ENCODE measurements at places on chromosomes 5 and 9.

DNA sequence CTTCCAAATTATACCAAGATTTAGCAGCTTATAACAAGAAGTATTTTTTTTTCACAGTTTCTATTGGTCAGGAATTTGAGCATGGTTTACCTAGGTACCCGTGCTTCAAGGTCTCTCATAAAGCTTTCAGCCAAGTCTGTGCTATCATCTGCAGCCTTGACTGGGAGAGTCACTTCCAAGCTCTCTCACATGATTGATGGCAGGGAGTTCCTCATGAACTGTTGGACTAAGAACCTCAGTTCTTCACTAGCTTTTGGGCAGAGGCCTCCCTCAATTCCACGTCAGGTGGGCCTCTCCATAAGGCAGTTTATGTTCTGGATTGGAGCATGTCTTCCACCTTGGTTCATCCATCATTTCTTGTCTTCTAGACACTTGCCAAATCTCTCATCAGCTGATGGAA is 39.9 kb upstream of the APC start:
- no peak for DNase-seq

DNA sequence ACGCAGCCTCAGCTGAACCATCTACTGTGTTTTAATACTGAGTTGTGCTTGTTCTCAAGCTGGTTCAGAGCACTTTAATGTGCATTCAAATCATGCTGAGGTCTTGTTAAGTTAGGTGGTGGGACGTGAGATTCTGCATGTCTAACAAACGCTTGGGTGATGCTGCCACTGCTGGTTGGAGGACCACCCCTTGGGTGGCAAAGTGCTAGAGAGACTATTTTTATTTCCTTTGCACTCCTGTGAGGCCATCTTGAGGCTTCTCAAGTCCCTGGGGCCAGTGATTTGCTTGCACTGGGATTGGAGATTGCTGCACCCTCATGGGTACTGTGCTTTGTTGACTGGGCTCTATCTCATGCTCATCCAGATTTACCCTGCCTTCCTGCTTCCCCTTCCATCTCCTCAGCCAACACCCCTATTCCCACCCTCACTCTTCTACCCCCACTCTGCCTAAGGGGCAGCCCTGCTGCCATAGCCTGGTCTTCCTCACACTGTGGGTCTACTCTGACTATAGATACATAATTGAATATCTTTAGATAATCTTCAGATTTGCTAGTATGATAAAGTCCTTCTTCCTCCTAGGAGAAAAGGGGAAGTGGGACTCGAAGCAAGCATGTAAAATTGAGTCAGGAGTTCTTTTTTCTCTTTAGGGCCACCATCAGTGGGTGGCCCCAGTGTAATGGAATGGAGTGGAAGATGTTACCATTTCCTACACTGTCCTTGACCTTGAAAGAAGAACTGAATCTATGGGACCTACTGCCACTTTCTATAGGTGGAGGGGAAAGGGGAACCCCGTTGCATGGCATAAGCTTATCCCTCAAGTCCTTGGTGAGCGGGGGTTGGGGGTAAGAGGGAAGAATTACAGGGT is 45.1 kb upstream of the SUB1 start:
- DNase-seq = no peak

- DNase-seq = peak; percentile 84
Measured at GRCh38 chr5:154446195-154447088, 645 bp downstream of the SAP30L start.

DNA sequence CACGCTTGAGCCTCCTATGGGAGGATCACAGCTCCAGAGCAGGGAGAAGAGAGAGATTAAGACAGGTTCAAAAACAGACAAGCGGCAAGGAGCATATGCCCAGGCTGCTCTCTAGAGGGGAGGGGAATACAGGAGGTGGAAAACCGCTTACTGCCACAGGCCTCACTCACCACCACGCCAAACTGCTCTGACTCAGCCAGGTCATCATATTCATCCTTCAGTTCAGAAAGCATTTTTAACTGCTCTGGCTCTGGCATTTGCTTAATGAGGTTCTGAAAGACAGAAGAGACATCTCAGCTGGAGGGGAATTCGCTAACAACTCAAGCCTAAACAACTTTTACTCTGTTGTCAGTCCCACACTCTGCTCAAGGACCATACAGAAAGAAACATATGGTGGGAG is 40.1 kb downstream of the PCDHGC5 start:
- DNase-seq = peak; percentile 21

- no peak for DNase-seq
Measured at GRCh38 chr5:139761057-139761450, 34.6 kb upstream of the PSD2 start.

DNA sequence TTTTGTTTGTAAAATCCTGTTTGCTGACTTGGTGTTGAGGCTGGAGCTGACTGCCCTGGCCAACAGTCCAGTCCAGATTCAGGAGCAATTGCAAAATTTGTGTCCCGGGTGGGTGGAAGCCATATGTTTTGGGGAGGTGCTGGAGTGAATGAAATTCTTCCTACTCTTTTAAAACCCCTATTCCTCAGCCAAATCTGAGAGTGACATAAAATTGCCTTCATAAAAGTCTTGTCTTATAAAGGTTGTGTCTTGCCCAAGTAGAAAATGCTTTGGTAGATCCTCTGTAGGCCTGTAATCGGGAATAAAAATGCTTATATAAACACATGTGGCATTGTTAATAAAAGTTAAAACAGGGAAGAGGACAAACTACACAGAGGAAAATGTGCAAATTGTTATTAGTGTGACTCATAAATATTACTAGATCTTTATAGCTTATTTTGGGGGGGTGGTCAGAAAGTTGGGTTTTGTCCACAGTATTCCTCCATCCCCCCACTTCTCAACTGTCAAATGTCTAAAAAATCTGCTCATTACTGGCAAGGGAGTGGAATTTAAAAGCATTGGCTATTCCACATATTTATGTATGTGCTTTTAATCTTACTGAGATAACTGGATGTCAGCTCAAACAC is 45.6 kb downstream of the NNT start:
- no peak for DNase-seq
